ENCODE measurements at places on chromosomes 5 and 9. TPM values are rescaled to one million over a fixed set of nuclear protein-coding genes. Genes with fewer than 3 reads are reported as not detected.
A peak's percentile ranks its signal among the peaks of the same experiment; 100 is the strongest.

DNA sequence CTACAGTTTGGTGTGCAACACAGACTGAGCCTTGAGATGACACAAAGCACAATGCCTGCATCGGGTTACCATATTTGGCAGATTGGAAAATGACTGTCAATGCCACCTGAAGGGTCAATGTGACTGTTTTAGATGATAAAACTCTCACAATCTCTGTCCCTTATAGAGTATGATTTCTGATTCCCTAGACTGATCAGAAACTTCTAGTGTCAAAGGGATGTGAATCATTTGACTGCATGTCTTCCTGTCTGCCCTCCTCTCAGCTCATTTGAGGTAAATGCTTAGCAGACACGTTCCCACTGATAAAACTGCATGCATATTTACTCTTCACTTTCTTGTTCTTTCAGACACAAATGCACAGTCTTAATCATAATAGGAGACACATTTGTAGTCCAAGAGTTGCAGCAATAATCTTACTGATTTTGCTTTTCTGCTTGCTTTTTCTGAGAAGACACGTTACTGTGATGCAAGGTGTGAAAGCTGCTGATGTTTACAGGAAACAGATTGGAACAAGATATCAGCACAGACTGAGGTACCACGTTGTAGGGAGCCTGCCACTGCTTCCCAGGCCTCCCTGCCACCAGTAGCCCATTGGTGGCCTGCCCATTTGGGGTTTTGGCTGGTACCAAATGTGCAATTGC, 77.8 kb downstream of the GCNT4 start:
- DNase-seq = no peak

FOXD4 gene
- 0.75 TPM for total RNA-seq

GRCh38 chr5:124402144-124402581, 344.3 kb downstream of the ZNF608 start:
- peak; percentile 68 for DNase-seq

DNA sequence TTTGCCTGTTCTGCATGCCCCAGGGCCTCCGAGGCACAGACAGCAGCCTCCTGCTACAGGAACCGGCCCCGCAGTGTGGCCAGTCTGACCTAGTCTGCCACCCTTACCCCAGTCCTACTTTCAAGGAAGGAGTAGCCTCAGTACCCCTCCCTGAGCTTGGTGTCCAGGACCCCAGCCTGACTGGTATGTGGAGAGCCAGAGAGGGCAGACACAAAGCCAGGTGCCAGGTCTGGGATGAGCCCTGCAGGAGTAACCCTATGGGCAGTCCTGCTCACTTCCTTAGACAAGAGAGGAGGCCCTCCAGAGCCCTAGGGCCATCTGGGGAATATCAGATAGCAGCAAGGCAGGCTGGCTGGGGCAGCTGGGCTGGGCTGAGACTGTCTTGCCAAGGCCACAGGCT, 67.8 kb downstream of the NRG2 start:
- DNase-seq = no peak

DNA sequence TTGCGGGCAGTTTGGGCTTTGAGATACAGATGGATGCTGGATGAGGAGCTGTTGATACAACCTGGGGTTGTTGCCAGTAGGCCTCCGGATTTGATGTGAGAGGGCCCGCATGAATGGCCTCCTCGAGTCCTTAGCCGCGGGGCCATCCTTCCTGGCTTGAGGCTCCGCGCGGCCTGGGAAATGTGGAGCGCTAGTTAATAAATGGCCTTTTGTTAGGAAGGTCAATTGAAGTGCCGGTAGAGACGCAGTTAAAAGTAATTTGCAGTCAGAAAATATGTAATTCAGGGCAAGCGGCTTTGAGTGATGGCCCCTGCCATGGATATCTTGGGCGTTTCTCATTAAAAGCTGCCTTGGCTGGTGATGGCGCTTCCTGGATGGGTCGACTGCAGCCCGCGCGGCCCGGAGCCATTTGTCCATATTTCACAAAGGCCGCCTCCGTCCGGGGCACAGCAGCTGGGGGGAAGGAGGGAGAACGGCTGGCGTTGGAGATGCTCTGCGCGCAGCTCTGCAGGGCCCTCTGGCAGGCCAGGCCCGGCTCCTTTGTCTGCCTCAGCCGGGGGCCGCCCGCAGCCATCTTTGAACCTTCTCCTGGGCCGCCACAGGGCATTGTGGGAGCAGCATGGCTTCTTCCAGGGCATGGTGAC, 11.2 kb downstream of the MVB12B start:
- no peak for DNase-seq

SNCAIP gene
- 4.0 TPM for total RNA-seq

DNA sequence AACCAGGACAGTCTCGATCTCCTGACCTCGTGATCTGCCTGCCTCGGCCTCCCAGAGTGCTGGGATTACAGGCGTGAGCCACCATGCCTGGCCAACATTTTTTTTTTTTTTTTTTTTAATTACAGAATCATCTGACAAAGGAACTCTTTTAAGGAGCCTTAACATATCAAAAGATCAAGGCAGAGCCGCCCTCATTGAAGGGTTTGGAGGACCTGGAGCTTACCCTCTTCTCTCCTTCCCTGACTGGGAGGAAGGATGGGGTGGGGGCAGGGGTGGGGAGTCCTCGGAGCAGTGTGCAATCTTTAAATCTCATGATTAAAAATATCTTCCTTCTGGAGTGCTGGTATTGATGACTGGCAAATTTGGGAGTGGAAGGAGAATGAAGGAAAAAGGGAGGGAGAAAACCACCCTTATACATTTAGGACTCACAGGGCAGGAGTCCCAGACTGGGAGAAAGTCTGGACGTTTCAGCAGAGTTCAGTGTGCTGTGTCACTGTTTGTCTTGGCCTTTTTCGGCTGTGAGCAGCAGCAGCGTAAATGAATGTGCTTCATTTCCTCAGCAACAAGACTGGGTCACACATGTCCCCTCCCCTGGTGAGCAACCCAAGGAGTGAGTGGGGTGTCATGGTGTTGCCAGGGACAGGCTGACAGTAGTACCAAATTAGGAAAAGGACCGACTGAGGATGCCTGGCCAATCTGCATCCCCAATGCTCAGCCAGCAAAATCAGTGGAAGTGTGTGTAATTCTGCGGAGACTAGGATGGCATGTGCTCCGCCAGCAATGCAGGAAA, 115.3 kb upstream of the BNC2 start:
- no peak for DNase-seq

GRCh38 chr5:102763734-102764133, 8.6 kb downstream of the PAM start:
- DNase-seq = no peak

- DNase-seq = no peak
Measured at GRCh38 chr9:6955251-6955921, 197.6 kb downstream of the KDM4C start.

PCDHGA2 gene
- 2.5 TPM for total RNA-seq

LSM11 gene
- 3.0 TPM for total RNA-seq

GRCh38 chr5:153480401-153480800, 10.1 kb upstream of the GRIA1 start:
- DNase-seq = no peak

GRCh38 chr5:2902742-2903297, 151.3 kb upstream of the IRX2 start:
- no peak for DNase-seq

DNA sequence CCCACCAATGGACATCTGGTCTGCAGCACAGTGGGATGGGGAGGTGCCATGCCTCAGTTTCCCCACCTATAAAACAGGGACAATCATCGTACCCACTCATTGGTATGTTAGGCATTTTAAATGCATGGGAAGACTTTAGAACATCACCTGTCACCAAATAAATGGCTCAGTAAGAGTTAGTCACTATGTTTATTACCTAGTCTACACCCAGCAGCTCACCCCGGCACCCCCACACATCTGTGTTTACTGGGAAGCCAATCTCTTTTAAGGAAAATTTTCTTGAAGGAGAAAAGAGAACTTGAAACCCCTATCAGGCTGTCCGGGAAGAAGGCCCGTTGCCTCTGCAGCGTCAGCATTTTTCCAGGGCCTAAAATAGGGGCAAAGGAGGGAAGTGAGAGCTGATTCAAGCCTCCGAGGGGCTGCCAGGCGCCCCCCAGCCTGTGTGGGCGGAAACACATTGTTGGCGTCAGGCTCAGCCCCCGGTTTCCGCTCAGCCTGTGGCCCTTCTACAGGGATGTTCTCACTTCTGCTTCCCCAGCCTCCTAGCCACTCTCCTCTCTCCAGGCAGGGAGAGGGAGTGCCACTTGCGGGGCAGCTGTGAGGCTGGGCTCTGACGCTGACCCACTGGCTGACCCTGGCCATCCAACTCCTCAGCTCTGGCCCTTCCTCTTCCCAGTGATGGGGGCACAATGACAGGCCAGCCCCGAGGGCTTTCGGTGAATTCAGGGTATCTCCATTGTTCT, 4.6 kb downstream of the CSF1R start:
- DNase-seq = peak; percentile 91

DNA sequence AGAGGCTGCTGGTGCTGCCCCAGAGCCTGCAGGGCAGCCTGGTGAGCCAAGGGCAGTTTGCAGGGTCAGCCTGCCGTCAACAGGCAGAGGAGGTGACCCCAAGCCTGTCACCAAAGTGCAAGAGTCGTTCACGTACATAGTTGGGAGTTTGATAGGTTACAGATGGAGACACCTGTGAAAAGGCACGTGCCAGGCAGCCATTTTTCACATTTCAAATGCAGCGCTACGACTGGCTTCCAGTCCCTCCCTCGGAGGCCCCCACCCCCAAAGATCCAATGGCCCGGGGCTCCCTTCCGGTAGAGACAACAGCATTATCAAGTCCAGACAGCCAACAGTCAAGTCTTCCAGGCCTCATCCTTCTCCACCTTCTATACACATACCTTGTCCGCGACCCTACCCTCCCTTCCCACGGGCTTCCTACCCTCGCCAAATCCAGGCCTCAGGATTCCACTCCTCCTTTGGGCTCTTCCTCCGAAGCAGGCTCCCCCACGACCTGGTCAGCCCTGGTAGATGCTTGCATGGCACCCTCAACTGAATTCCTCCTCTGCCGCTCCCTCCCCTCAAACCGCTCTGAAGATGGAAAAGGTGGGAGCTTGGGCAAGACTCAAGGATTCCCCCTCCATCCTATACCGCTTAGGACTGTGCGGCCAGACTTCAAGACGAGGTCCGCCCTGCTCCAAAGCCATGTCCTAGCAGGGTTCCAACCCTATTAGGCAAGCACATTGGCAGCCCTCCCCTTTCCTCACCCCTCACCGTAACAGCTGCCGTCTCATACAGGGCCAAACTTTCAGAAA, 13.2 kb downstream of the HNRNPH1 start:
- DNase-seq = peak; percentile 52

GRCh38 chr9:134570711-134571325, 70.8 kb upstream of the COL5A1 start:
- DNase-seq = peak; percentile 39

- DNase-seq = no peak
Measured at GRCh38 chr9:120978987-120979386, 52.4 kb upstream of the TRAF1 start.

- DNase-seq = no peak
Measured at GRCh38 chr5:35233601-35234000, 3.3 kb upstream of the PRLR start.

DNA sequence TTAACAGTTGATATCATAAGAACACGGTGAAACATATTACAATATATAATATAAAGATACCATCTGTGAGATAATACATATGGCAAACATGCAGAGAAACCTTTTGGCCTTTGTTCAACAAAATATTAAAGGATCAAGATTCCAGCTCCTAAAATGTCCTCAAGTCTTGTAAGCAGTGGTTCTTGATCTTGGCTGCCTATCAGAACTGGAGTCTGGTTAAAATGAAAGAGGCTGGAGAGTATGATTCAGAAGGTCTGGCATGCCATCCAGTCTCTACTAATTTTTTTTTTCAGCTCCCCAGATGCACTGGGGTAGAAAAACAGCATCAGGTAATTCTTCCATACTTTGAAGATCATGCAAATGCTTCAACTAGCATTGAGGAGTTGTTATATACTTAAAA, 83.2 kb downstream of the TNC start:
- no peak for DNase-seq

PCDHGC5 gene
- 1.4 TPM for total RNA-seq

DNA sequence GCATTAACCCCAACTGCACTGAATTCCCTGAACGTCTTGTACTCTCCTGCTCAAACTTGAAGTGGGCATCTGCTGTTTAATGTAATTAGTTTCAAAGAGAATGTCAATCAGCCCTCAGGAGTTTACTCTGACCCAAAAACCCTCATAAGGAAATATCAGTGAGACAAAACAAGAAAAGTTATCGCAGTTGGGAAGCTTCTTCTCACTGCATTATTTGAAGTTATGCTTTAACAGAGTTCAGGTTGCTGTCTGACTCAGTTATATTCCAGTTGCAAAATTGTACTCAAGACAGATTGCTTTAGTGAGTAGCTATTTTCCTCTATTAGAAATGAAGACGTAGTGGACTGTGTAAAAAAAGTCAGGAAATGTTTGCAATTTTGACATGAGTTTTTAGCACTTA, 52.1 kb downstream of the PPIC start:
- DNase-seq = no peak

DNA sequence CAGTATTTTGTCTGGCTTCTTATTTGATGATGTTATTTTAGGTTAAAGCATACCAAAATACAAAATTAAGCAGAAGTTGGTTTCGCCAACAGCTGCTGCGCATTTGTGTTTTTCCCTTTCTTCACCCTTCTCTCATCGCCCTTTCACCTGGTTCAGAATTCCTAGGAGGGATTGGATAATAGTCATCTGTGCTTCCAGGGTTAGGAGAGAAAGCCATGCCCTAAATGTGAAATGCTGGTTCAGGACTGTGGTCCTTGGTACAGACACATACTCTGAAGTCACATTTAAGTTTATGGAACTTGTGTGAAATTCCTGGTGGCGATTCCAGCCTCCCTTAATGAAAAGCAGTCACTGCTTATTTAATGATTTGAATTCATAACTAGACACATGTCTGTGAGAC, 7.7 kb downstream of the MAST4 start:
- no peak for DNase-seq

DNA sequence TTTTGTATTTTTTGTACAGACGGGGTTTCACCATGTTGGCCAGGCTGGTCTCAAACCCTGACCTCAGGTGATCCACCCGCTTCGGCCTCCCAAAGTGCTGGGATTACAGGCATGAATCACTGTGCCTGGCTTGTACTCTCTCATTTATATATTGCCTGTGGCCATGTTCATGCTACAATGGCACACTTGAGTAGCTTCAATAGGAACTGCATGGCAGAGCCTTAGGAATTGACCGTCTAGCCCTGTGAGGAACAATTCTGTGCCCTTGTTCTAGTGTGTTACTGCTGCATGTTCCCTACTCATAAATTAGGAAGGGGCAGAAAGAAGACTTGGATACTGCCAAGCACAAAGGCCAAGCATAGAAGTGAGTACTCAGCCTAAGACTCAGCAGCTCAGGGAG, 104.2 kb downstream of the LIFR start:
- DNase-seq = no peak

PFN3 gene
- not detected for total RNA-seq
